ENCODE measurements at places on chromosomes 6 and 20.

DNA sequence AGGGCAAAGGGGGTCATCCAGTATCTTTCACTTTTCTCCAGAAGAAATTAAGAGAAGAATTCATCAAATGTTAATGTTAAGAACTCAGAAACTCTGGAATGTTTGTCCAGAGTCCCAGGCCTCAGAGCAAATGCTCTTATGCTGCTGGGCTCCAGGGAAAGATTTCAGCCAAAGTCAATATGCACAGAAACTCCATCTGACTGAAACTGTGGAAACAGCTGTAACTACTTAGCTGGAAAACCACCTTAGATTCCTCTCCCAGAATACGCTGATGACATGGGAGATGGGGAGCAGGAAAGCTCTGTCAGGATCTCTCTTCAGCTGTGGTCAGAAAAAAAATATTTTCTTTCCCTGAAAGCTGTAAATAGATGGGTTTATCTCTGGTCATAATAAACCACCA, 559.6 kb downstream of the RFPL4B start:
- DNase-seq: peak; percentile 18

GRCh38 chr20:60803335-60804055, 448.6 kb upstream of the CDH4 start:
- no peak for DNase-seq

DNA sequence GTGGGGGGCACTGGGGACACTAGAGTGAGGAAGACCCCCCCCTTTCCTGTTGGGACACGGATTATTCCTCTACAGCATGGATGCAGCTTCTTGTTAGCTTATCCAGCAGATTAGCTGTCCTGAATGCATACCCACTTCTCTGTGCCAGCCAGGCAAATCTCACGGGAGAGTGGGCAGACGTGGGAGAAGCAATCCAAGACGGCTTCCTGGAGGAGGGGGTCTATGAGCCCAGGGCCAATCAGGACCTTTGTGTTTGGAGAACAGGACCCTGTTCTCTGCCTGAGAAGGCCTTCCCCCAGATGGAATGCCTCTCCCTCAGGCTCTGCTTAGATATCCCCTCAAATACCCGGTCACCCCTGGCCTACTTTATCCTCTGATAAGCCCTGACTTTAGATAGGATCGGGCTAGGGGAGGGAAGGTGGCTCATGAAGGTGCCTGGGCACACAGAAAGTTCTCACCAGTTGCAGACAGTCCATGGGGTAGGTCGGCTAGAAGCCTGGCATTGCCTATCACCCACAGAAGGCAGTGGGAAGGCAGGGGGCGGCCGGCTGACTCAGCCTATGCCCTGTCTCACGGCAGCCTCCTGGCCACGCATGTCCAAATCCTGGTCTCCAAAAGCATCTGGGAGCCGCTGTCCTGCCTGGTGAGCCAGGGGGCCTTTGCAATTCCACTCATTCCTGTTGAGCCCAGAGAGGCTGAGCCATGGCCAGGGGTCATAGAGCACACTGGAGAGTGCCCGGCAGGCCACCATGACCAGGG, 34.7 kb downstream of the SUN5 start:
- no peak for DNase-seq

DNA sequence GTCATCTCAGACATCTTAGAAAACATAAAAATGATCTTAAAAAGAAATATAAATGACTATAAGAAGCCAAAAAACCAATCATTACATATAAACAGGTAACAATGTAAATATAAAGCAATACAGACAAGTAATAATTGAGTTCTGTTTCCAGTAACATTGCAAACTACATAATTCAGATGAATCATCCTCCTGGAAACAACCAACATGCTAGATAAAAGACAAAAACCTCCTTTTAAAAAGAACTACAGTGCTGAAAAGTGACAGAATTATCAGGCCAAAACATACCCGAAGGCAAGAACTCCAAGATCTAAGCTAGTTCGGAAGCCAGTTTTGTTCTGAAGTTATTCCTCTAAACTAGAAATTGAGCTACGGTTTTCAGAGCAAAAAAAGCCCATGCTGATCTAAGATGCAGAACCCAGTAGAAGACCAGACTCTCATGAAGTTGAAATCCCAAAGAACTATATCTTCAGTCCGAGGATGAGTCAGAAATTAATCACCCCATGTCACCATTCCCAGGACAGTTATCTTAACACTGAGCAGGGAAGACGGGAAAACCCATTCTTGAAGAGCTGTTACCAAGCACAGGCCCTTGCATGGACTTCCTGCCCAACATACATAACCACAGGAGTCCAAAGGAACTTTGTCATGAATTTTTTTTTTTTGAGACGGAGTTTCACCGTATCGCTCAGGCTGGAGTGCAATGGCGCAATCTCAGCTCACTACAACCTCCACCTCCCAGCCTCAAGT, 9.8 kb downstream of the PGM3 start:
- no peak for DNase-seq

DNA sequence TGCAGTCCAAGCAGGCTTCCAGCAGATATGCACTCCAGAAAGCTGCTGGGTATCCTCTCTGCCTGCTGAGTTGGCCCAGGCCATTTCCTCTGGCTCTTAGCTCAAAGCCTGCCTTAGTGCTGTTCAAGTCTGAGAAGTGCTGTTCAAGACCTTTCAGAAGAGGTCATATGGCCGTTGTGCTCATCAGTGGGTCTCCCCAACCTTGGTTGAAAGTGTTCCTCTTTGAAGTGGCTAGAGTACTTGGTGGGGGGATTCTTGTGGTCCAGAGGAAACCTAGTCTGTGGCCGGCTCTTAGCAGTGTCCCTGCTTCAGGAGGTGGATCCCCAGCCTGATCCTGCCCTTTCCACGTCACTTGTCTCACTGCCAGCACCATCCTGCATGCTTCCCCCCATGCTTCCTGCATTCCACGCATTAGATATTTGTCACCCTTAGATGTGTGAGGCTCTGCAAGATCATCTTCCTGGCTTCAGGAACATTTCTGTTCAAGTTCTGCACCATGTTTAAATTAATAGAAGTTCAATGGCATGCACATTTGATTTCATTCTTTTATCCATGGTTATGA, 105.0 kb downstream of the FIG4 start:
- peak; percentile 58 for DNase-seq

GRCh38 chr6:133184798-133185372, 56.3 kb upstream of the EYA4 start:
- peak; percentile 57 for DNase-seq

DNA sequence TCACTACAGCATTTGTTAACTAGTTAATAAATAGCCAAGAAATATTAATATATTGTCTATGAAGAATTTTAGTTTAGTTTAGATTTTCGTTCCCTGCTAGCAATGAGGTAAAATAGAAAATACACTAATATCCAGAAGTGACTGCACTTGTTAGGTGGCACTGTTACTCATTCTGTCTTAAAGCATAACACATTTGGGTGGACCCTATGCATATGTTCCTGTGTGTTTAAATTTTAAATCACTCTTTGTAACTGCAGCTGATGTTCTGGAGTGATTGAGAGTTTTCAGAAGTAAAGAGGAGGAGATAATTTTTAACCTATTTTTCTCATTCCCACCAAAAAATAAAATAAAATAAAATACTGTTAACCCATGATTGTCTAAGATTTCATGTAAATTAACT, 73.9 kb upstream of the SOX4 start:
- DNase-seq: no peak

- peak; percentile 91 for DNase-seq
Observed at GRCh38 chr6:125944434-125944816, 12.1 kb upstream of the HINT3 start.

DNA sequence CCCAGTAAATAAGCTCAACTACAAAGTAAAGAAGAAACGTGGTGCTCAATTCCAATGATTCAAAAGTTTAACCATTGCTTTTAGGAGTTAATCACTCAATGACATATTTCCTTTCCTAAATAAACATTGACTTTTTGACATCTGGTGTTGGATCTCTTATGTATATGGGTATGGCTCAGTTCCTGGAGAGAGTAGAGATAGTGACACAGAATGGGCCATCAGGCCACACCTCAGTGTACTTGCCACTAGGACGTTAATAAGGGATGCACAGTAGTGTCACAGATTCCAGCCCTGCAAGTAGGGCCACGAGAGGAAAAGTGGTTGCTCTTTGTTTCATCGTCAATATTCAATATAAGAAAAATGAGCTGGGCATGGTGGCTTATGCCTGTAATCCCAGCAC, 48.9 kb upstream of the TXNDC5 start:
- no peak for DNase-seq

- no peak for DNase-seq
Observed at GRCh38 chr6:3314176-3314575, 55.4 kb downstream of the PSMG4 start.

DNA sequence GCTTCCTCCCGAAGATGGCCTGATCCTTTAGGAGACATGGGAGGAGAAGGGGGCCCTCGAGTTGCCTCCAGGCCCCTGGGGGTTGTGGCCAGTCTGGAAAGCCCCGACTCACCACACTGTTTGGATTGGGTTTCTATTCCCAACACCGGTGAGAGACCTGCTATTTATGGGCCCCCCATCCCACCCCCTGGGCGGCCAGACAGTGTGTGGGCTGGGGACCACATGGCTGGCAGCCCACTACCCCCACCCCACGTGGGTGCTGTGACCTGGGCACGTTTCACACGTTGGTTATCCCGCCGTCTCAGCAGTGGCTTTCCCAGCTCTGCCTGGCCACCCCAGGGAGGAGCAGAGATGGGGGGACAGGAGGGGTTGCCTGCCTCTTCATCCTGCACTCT, 116.1 kb downstream of the VEGFA start:
- no peak for DNase-seq

GRCh38 chr6:139422105-139423036, 47.9 kb upstream of the CITED2 start:
- no peak for DNase-seq

GRCh38 chr6:19121521-19121920, 715.6 kb upstream of the ID4 start:
- DNase-seq: no peak

GRCh38 chr20:58776109-58776508, 74.6 kb downstream of the GNAS-AS1 start:
- DNase-seq: no peak

- DNase-seq: no peak
Observed at GRCh38 chr6:389622-390021, 1.9 kb upstream of the IRF4 start.

DNA sequence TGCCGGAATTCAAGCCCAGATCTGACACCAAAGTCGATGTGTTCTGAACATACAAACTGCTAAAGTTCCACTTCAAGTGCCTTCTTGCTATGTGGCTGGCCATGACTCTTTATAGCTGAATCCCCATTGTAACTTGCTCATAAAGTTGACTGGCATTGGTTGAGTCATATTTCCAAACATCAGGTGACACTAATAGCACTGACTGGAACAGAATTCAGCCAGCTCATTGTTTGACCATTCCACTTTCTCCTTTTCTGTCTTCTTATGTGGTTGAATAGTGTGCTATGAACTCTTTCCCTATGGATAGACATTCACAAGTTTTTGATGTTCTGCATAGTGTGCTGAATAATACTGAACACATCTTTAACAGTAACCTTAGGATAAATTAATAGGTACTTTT, 266.2 kb upstream of the ZFP64 start:
- DNase-seq: no peak

DNA sequence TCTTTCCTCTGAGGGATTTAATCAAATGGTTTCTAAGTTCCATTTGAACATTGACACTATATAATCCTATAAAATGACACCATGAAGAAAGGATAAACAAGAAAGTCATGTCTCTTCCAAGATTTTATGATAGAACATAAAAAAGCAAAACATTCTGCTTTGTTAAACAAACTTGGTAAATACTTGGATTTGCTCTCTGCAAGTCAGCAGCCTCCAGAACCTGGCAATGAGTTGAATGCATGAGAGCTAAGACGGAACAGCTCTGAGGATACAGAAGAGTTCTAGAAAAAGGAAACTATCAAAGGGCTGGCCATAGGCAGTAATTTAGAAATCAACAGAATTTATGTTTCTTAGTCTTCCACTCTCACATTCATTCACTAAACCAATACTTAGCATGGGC, 656.0 kb upstream of the ID4 start:
- no peak for DNase-seq

DNA sequence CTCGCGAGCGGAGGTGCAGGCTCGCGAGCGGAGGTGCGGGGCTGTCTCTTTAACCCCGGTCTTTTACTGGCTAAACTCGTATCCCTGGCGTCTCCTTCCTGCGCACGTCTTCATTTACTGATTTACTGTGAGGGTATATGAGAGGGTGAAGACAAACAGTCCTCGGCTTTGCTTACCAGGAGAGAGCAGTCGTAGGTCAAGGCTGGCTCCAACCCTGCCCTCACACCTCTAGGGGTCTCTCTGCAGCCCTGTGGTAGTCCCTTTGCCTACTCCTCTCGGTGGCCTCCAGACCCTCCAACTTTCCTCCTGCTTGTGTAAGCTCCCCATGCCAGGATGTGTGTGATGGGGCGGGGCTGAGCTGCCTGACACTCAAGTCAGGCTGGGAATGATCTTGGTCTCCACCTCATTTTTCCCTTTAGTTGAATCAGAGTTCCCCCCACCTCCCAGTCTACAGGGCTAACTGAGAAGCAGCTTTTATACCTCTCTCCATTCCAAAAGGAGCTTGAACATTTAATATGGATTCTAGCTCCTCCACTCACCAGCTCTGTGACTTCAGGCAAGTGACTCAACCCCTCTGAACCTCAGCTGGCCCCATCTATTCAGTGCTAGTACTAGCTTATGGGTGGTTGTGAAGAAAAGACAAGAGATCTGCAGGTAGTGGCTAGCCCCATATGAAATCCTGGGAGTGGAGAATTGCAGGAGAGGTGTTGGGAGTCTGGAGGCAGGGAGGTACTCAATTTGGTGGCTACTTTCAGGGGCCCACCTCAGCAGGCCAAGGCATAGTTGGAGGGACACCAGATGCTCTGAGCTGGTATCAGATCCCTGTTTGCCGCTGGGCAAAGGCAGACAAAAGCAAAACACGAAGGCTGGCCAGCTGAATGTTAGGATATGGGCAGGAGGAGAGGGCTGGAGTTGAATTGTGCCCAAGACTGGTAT, 902 bp downstream of the SLC29A1 start:
- DNase-seq: peak; percentile 16

GRCh38 chr6:132023490-132023889, 72.3 kb upstream of the CCN2 start:
- no peak for DNase-seq

- DNase-seq: no peak
Observed at GRCh38 chr20:62716198-62716940, 7.7 kb downstream of the NTSR1 start.

- DNase-seq: peak; percentile 79
Observed at GRCh38 chr6:36724514-36725390, 27.1 kb downstream of the RAB44 start.

GRCh38 chr20:50676858-50677257, 14.5 kb downstream of the RIPOR3 start:
- no peak for DNase-seq

DNA sequence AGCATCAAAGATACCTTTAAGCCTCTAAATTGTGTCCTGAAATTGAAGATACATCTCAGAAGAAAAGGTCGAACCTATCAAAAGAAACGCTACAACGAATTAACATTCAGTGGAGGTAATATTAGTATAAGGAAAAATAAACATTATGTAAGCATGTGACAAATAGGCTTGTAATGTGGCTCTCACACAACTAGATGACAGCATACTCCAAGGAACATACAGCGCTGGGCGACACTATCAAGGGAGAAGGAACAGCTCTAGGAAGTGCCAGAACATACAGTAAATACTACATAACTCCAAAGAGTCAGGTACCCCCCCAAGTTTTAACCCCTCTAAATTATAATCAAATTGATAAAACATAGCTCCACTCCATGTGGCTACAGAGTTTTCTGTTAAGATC, 103.5 kb downstream of the LAMP5 start:
- peak; percentile 27 for DNase-seq

GRCh38 chr6:148516617-148517016, 174.0 kb downstream of the SASH1 start:
- DNase-seq: no peak

GRCh38 chr6:75791881-75792280, 42.8 kb downstream of the MYO6 start:
- DNase-seq: no peak

All from cardiac muscle cell (in vitro differentiated cells and primary cell).